ENCODE measurements at places on chromosomes 5 and 9.
A peak's percentile ranks its signal among the peaks of the same experiment; 100 is the strongest.

- DNase-seq, result no peak
Measured at GRCh38 chr5:59282726-59283125, 610.8 kb downstream of the PDE4D start.

DNA sequence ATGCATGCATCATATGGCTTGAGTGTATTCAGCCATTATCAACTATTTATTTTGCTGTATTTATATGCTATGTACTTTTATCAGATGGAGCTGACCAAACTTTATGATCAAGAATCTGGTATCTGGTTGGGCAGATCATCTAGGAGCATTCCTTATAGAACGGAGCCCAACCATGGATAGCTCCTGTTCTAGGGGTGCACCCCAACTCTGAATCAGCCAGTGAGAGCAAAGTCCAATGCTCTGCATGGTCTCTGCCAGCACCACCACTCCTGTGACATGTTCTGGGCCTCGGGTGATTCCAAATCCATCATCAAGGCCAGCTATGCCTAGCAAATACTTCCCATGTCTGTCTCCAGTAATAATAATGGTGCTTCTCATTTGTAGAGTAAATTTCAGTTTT is 517.5 kb downstream of the AGTPBP1 start:
- DNase-seq, result no peak

DNA sequence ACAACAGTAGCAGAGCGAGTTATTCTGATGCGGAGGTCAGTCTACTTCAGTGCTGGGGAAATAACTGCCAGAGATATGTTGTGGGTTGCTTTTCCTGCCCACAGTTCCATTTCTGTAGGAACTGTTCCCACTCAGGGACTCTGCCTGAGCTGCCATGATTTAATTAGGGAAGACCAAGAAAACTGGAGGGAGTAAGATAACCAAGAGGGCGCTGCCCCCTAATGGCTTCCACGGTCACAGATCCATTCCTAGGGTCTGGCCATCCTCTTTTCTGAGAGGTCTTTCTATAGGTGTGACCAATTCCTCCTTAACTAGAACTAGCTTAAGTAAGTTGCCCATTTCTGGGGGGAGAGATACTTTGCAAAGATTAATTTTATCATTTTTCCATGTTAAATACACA is 125.9 kb downstream of the APBA1 start:
- DNase-seq, result peak; percentile 48

DNA sequence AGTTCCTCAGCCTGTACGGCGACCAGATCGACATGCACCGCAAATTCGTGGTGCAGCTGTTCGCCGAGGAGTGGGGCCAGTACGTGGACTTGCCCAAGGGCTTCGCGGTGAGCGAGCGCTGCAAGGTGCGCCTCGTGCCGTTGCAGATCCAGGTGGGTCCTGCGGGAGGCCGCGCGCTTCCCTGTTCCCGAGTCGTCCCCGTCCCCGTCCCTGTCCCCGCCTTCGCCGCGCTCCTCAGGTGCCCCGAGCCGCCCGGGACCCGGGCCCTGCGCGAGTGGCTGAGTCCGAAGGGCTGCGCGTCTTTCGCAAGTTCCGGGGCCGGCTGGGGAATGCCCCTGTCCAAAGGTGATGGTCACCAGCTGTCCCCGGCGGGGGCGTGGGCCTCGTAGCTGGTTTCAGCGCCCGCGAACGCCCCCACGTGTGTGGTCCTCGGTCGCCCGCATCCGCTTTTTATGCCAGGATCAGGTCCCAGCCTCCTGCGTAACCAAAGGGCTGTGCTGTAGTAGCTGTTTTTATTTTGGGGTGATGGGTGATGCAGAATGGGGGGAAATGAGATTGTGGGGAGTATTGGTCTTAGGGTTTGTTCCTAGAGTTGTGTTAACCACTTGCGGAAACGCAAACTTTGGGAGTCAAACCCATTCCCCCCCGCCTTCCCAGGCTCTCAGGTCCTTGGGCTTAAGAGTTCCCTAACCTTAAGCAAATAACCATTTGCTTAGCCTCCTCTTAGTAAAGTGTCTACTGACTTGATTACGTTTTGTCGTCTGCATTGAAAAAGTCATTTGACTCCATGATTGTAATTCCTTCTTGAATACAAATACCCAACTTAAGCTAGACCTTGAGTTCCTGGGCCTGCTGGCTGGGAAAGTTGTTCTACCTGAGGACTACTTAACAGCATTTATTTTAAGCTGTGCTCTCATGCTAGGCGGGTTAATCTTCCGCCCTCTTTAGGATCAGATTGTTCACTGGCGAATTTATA is 663 bp downstream of the ISOC1 start:
- peak; percentile 62 for DNase-seq

GRCh38 chr5:78497573-78498533 is 137.4 kb downstream of the SCAMP1 start:
- no peak for DNase-seq

DNA sequence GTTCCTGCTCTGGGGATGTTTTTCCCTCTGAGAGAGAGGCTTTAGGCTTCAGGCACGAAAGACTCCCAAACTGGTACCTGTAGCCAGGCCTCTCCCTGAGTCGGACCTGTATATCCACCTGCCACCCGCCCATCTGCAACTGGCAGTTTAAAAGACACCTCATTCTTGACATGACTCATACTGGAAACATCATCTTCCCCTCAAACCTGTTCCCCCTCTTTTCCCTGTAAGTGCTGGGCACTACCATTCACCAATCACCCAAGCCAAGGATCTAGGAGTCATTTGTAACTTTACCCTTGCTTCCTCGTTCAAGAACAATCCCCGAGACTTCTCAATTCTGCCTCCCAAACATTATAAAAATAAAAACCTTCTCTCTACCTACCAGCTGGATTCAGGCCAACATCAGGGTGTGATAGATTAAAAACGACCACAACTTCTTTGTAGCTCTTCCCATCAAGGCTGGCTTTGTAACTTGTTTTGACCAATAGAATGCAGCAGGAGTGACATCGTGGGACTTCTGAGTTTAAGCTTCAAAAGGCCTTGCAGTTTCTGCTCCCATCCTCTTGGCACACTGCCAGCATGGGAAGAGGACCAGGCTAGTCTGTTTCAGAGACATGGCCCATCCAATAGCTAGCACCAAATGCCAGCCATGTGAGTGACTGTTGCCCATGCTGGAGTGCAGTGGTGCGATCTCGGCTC is 1.8 kb upstream of the WDR31 start:
- DNase-seq, result no peak

DNA sequence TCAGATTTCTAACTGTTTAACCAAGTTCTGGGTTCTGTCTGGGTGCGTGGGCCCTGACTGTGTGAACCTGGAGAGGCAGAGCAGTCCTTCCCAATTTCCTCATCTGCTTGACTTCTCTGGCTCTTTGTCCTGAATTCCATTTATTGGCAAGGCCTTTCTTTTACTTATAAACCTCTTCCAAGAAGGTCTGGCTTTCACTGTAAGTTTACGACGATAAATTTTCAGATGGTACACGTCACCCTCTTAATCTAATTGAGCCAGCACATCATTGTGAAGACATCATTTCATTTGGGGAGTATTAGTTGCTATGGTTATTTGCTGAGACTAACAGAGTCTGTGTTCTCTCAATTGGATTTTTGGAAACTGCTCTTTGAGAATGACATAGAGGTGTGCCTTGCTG is 92.4 kb downstream of the ARHGAP26 start:
- peak; percentile 53 for DNase-seq

- no peak for DNase-seq
Measured at GRCh38 chr5:128002425-128002824, 81.1 kb upstream of the SLC12A2 start.

GRCh38 chr9:31574006-31574765 is 810.3 kb upstream of the ACO1 start:
- no peak for DNase-seq

DNA sequence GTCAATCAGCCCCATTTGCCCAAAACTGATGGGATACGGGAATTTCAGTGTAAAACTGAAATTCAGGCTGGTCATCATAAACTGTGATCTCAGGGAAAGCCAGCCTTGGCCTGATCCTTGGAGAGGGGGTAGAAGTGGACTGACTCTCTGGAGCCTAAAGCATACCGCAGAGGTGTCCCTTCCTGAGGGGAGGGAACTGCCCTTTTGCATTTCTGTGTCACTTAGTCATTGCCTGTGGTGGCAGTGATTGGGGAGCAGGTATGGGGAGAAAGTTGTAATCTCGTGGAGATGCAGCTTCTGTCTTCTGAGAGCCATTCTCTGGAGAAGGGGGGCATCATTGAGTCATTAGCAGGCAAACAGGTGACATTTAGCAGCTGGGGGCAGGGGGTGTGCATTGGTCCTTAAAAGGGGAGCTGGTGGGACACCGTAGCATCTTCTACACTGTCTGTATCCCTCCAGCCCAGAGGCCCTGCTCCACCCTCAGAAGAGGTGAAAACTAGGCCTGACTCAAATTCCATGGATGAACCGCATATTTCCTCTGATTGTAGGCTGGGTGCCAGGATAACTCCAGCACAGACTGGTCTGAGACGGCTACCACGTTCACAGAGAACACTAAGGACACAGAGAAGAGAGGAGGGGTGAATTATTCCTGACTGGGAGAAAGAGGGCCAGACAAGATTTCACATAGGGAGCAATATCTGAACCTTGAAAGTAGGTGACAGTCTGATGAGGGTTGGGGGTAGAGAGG is 143.3 kb downstream of the SEC61B start:
- DNase-seq, result peak; percentile 50

GRCh38 chr5:9932770-9933169 is 302.6 kb upstream of the TAS2R1 start:
- DNase-seq, result peak; percentile 81

GRCh38 chr5:139675213-139675612 is 27.1 kb downstream of the CXXC5 start:
- DNase-seq, result no peak

DNA sequence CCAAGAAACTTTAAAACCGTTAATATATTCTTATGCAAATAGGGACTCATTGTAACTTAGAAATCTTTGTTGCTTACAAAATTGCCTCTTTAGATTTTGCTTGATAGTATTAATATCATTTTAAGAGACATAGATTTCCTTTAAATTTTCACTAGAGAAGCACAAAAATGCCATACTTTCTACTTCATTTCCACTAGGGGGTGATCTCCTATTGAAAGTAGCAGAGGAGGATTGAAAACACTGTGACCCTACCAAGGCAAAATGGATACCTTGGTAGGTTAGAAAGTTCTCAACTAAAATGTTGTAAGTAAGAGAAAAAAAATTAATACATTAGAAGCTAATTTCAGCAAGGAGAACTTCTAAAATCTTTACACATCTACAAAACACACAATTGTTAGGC is 204.9 kb downstream of the CHSY3 start:
- DNase-seq, result peak; percentile 68

DNA sequence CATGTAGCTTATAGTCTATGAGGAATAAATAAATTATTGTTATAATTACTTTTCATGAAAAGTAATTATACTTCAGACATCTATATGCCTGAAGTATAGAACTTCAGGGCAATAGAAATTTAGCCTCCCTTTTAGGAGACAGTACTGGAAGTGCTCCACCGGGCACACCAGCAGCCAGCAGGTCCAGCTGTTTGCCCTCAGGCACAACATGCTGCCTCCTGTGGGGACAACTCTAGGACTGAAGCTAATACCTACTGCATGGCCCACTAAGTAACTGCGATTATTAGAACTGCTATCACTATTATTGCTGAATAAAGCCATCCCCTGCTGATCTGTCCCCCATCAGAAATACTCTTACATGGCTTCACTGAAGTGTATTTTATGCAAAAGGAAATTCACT is 329.6 kb downstream of the MED10 start:
- DNase-seq, result no peak

DNA sequence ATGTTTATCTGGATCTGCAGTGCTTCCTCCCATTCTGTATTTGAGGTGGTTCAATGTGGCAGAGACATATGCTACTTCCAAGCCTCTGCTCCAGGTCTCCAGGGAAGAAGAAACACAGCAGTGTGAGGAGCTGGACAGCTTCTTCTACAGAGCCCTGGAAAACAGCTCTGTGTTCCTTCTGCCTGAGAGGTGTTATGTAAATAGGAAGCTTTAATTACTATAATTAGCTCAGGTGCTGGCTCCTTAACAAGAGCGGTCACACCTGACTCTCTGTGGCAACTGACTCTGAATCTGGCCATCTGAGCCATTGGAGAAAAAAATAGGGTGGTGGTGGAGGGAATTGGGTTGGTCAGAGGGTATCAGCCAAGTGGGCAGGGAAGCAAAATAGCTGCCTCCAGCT is 332.4 kb upstream of the BRINP1 start:
- no peak for DNase-seq

DNA sequence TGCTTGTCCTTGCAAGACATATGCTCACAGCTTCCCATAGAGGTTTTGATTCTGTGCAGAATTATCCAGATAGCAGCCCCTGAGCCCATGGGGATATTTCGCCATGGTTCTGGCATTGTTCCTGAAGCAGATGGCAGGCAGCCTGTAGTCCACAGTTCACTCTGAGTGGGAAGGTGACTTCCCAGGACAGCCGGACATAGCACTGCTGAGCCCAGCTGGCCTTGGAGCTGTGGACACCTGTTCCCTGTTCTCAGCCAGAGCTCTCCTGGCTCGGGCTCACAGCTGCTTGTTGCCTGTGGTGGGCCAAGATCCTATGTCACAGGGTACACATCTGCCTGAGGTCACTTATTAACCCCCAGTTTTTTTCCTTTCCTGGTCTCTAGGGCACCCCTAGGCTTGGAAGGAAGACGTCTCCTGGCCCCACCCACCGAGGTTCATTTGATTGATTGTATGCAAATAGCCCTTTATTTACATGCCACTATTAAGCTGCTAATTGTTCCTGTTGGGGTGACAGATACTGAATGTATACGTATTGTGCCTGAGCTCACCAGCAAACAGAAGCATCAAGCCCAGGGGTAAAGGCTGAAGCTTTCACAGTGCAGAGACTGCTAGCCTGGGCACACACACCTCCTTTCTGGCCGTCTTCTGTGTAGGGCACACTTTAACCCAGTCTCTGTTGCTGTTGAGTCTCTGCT is 96.6 kb upstream of the DMRT1 start:
- peak; percentile 53 for DNase-seq

GRCh38 chr5:8944005-8944404 is 601.9 kb downstream of the SEMA5A start:
- DNase-seq, result peak; percentile 68

DNA sequence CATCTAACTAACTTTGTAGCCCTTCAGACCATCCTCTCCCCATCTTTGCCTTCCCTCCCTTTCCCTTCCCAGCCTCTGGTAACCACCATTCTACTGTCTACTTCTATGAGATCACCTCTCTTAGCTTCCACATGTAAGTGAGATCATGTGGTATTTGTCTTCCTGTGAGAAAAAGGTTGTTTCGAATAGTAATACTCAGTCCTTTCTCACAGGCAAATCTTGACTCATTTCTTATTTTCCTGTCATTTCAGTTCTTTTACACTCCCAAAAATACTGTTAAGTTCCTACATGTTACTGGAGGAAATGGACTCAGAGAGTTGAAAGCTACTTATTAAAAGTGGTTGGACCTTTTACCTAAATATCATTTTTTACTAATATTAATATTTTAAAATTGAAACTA is 82.1 kb downstream of the SLF1 start:
- DNase-seq, result no peak

DNA sequence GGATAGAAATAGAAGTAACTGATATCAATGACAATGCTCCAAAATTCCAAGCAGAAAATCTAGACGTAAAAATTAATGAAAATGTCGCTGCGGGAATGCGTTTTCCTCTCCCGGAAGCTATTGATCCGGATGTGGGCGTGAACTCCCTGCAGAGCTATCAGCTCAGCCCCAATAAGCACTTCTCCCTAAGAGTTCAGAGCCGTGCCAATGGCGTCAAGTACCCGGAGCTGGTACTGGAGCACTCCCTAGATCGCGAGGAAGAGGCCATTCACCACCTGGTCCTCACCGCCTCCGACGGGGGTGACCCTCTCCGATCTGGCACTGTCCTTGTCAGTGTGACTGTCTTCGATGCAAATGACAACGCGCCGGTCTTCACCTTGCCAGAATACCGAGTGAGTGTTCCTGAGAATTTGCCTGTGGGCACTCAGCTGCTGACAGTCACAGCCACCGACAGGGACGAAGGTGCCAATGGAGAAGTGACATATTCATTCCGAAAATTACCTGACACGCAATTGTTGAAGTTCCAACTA is 818 bp downstream of the PCDHGA10 start:
- DNase-seq, result no peak

Data from cardiac fibroblast (primary cell).